ENCODE measurements at places on chromosomes 1 and 21.

DNA sequence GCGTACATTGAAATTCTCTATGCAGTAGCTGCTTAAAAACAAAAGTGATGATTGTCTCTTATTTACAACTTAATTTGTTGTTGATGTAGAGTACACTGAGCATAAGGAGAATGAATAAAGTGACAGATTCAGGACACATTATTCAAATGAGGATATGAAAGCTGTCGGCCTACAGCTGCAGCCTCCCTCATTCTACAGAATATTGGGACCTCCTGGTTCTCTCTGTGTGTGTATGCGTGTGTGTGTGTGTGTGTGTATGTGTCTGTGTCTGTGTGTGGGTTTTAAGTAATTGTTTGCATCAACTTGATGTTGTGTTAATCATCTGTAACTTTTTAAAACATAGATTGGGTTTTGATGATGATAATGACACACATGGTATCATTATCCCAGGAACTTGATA lies 17.9 kb downstream of the PROX1 start:
- no peak for DNase-seq

DNA sequence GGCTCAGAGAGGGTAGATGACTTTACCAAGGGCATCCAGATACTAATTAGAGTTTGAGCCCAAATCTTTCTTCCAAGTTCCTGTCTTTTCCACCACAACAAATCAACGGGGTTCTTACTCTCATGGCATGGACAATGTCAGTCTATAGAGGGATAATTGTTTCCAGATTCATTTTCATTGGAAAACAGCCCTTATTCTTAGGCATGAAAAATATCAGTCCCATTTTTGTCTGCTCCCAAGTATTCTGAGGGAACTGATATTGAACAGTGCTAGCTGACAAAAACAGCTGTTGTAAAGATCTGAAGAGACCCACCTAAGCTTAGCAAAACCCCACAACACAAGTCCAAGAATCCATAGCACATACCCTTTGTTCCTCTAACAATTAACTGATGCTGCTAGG lies 349.1 kb upstream of the BEND5 start:
- no peak for DNase-seq

- no peak for DNase-seq
Measured at GRCh38 chr1:102071451-102071850, 74.7 kb upstream of the OLFM3 start.

GRCh38 chr1:3657096-3657475 lies 4.8 kb downstream of the TP73 start:
- DNase-seq = no peak

GRCh38 chr1:228009828-228010775 lies 3.3 kb downstream of the WNT3A start:
- DNase-seq = no peak

DNA sequence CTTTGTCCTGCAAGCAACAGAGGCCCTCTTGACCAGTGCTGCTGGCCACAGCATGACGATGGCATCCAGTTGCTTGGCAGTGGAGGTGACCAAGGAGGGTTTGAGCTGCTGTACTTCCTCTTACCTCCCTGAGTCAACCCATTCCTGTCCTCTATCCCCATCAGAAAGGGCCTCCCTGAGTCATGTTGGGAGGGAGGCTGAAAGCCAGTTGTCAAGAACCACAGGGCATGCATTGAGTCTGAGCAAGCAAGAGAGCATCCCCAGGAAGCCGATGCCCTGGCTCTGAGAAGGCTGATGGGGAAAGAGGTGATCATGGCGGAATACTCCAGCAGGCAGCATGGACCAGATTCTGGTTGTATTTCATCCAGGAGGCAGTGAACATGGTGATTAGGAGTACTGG lies 69.6 kb downstream of the LACTBL1 start:
- DNase-seq = no peak

- no peak for DNase-seq
Measured at GRCh38 chr1:230286166-230286889, 139.8 kb downstream of the PGBD5 start.

- no peak for DNase-seq
Measured at GRCh38 chr1:56202796-56203492, 376.4 kb downstream of the PLPP3 start.

DNA sequence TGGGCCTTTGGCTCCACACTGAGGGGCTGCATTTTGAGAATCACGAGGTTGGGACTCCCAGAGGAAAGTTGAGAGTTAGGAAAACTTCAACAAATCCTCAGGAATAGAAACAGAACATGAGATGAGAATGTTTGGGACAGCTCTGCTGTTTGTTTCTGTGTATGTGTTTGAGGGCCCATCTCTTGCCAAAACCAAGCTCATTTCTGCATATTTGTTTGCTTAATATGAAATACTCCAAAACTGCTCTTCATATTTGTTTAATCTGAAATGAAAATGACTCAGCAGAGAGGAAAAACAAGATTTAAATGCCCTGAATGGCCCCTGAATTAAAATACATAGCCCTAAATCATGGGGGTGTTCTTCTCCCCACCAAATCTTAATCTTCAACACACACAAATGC lies 78.1 kb downstream of the DDR2 start:
- DNase-seq = no peak

GRCh38 chr1:32953495-32953894 lies 11.1 kb downstream of the RNF19B start:
- no peak for DNase-seq

- no peak for DNase-seq
Measured at GRCh38 chr1:20058531-20058930, 11.5 kb upstream of the PLA2G5 start.

DNA sequence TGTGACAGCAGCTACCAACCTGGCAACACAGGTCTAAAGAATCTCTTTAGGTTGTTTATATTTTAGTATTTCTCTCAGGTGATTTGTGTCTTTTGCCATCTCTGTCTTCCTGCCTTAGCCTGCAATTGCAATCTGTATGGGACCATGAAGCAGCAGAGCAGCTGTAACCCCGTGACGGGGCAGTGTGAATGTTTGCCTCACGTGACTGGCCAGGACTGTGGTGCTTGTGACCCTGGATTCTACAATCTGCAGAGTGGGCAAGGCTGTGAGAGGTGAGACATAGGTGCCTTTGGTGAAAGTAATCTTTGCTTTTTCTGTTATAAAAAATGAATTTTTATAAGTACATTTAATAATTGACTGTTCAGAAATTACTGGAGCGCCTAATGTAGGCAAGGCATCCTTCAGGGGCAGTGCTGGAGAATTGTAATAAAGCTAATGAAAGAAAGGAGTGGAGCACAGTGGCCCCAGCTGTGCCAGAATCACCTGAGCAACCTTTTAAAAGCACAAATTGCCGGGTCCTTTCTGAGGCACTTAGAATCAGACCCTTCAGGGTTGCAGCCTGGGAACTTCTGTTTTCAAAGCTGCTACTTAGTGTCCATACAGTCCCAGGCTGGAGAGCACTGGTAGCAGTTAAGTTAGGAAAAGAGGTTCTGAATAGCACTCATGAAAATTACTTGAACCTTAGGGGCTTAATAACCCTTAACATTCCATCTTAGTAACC lies 60.6 kb upstream of the LAMC2 start:
- no peak for DNase-seq

- DNase-seq = no peak
Measured at GRCh38 chr1:147072482-147073432, 99.5 kb downstream of the PRKAB2 start.

- DNase-seq = no peak
Measured at GRCh38 chr1:175865041-175865766, 121.8 kb upstream of the TNR start.

GRCh38 chr1:173255214-173255813 lies 48.2 kb upstream of the TNFSF4 start:
- DNase-seq = no peak

GRCh38 chr1:219126377-219126776 lies 47.3 kb upstream of the LYPLAL1 start:
- DNase-seq = no peak

DNA sequence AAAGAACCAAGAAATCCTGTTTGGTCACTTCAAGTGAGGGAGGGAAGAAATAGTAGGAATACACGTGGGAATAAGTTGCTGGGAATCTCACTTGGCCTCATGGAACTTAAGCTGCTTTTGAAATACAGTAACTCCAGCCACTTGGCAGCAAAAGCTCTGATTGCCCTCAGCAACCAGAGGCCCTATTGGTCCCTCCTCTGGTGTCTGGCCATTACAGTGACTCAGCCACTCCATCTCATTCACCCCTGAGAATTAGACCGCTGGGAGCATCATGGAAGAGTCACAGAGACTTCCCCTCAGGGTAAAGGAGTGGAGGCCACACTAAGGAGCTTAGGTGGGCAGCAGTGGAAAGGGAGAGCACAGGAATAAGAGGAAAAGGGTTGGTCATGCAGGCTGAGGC lies 99.6 kb downstream of the ELAVL4 start:
- no peak for DNase-seq

DNA sequence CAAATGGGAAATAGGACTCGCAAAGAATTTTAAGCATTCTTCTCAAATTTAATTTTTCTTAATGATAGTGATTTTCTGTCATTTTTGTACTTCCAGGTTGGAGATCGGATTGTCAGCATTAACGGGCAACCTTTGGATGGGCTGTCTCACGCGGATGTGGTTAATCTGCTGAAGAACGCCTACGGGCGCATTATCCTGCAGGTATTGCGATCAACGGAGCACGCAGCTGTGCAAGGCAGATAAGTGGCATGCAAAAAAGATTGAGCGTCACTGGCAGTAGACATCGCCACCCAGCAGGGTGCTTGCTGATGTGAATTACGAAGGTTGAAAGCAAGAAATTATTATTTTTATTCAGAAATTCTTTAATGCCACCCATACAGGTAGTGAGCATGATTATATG lies 65.9 kb upstream of the L1TD1 start:
- no peak for DNase-seq

DNA sequence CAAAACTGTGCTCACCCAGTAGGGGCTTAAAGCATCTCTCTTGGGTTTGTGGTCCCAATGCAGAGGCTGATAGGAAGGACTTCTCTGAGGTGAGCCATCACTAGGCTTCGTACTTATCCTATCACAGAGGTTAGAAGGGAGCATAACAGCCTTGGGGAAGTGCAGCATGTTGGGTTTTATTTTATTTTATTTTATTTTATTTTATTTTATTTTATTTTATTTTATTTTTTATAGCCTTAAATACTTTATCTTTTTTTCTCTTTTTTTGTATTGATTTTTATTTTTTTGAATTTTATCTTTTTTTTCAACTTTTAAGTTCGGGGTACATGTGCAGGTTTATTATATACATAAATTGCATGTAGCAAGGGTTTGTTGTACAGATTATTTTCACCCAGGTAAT lies 48.9 kb upstream of the LPGAT1 start:
- no peak for DNase-seq

DNA sequence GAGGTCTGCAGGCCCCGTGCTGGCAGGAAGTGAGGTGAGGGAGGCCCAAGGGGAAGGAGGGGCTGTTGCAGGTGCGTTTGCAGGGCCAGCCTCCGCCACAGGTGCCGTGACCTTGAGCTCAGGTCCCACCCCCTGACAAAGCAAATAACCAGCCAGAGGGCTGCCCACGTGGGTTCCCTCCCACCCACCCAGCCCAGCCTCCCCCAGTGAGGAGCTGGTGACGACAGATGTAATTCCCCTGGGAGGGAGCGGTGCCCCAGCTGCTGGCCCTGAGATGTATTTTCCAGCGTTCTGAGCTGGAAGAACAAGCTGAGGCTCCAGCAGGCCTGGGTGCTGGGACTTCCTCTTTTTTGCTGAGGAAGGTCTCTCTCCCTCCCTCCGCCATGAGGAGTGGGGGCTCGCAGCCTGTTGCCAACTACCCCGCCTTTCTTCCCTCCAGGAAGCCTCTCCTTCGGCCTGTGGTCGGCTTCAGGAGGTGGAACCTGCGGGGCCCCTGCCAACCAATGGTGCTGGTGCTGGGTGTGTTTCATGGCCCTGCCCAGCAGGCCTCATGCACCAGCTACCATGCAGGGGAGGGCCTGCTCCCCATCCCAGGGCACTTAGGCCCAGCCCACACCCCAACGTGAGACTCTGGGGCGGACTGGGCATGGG lies 153.2 kb downstream of the PRDM16 start:
- DNase-seq = peak; percentile 59

GRCh38 chr1:211548321-211549091 lies 30.5 kb downstream of the SLC30A1 start:
- peak; percentile 43 for DNase-seq

GRCh38 chr1:112255080-112255479 lies 140.9 kb upstream of the CTTNBP2NL start:
- DNase-seq = no peak

GRCh38 chr1:87126886-87127505 lies 201.7 kb upstream of the LMO4 start:
- no peak for DNase-seq

GRCh38 chr1:234675572-234675971 lies 65.6 kb upstream of the IRF2BP2 start:
- no peak for DNase-seq

- DNase-seq = peak; percentile 57
Measured at GRCh38 chr1:24930260-24931145, at the start of gene RUNX3. Gene RUNX3, minus strand, starts transcription at chr1:24930276. Its CDS starts 408 bp downstream, at chr1:24929868.

- no peak for DNase-seq
Measured at GRCh38 chr1:4179914-4180735, 280.1 kb upstream of the C1orf174 start.

GRCh38 chr1:181104042-181104789 lies 15.7 kb downstream of the IER5 start:
- no peak for DNase-seq

GRCh38 chr1:206753141-206753540 lies 17.4 kb upstream of the IL19 start:
- no peak for DNase-seq

DNA sequence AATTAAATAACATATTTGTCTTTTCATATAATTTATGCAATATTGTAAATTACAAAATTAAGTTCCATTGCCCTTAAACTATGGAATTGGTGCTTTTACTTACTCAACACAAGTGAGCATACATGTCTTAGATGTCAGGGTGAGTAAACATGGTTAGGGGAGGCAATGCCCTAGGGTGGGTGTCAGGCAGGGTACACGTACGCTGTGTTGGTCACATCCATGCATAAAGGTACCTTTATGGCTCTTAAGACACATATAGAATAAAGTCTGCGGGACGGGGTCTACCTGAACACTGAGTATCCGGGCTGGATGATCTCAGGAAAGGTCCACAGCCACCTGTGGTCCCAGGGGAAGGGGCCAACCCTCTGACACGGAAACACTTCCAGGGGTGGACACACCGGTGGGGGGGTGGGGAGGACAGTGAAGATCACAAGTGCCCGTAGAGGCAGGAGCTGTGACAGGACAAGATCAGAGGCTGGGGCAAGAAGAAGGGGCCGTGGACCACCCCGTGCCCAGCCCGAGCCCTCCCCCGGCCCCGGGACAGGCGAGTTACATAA lies 720 bp downstream of the LIN9 start:
- peak; percentile 33 for DNase-seq

- DNase-seq = no peak
Measured at GRCh38 chr21:42542596-42542995, 28.9 kb downstream of the SLC37A1 start.

DNA sequence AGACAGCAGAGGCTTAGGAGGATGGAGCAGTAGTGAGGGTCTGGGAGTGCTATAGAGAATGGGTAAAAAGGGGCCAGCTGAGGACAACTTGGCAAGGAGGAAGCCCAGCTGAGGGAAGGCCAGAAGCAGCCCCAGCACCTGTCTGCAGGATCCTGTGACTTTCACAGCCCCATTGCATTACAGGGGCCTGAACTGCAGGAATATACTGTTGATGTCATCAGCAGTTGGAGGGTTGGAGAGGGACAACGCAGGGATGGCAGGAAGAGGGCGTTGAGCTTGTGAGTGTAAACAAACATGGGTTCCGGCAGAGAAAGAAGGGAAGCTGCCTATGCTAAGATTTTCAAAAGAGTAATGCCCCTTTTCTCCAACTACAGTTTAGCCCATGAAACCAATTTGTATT lies 628.5 kb downstream of the SMYD3 start:
- DNase-seq = no peak

- DNase-seq = no peak
Measured at GRCh38 chr1:204456826-204457442, 37.7 kb downstream of the PIK3C2B start.

- peak; percentile 60 for DNase-seq
Measured at GRCh38 chr1:232059726-232060374, 433.3 kb downstream of the DISC1 start.

Data from COR-L47 (cell line).